ENCODE measurements at places on chromosomes 4 and X.

- no peak for DNase-seq
Measured at GRCh38 chr4:8542776-8543525, 37.2 kb upstream of the GPR78 start.

GRCh38 chr4:24999392-25000089, 31.2 kb downstream of the LGI2 start:
- DNase-seq: peak; percentile 56

GRCh38 chr4:7307394-7308099, 115.2 kb downstream of the SORCS2 start:
- DNase-seq: no peak

- DNase-seq: no peak
Measured at GRCh38 chr4:167779280-167779679, 313.1 kb upstream of the ANXA10 start.

DNA sequence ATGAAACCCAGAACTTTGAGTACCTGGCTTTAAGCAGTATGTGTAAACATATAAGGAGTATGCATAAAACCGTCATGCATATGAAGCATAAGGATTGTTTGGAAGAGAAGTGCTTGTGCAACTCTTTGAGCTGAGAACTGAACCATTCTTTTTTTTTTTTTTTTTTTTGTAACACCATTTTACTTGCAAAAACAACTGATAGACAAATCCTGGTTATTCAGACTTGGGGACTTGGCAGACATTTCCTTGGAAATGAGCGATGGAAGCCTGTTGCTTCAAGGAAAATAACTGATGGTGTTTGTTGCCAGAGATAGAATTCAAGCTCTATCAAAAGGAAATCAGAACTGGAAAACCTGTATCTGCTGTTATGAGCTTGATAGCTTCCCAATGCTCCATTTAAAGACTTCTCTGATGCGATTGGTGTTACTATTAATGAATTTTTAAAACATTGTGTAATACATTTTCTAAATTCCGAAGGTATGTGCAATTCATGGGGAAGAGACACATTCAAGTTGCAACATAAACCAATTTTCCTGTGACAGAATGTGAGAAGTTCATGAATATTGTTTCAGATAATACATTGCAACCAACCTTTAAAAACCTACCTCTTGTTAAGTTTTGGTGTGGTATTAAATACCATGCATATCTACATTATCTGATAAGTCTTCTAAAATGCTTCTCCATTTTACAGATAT, 47.0 kb upstream of the FAT1 start:
- DNase-seq: no peak

Data from Kasumi-1 (cell line).